ENCODE measurements at places on chromosomes 12 and 14.

DNA sequence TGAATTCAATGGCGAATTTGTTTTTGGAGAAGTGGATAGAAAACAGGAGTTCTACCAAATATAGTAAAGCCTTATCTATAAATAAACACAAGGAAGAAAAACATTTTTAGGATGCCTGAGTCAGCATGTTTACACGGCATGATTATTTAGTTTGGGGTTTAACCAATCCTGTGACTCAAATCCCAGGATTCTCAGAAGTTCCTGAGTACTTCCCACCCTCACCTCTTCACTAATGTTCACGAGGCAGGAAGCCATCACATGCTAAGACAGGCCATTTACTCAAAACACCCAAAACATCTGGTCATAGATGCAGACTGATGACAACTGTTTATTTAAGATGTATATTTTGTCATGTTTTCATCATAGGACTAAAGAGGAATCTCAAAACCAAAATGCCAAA lies 3.4 kb upstream of the GLRX5 start:
- DNase-seq = no peak

- DNase-seq = no peak
These were observed 8.6 kb downstream of the NACA start for GRCh38 chr12:56716458-56716857.

DNA sequence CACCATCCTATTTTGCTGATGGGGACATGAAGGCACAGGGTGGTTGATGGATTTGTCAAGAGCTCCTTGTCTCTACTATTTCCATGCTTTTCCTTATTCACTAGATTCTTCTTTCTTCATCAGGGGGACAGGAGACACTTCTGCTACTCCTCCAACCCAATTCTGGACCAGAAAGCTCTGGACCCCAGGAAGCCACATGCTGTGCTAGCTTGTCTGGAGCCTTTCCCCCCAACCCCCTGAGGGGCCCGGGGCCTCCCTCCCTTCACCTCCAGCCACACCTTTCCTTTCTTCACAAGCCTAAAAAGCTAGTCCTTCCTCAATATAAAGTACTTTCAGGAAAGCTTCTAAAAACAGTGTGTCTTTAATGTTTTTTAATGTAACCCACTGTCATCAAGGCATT lies 75.1 kb upstream of the CAPRIN2 start:
- no peak for DNase-seq

GRCh38 chr12:34342048-34342447 lies 319.8 kb downstream of the ALG10 start:
- no peak for DNase-seq
